Fibroblast of upper back skin (primary cell): ENCODE measurements at places on chromosomes 4 and X.
A peak's percentile ranks its signal among the peaks of the same experiment; 100 is the strongest.

DNA sequence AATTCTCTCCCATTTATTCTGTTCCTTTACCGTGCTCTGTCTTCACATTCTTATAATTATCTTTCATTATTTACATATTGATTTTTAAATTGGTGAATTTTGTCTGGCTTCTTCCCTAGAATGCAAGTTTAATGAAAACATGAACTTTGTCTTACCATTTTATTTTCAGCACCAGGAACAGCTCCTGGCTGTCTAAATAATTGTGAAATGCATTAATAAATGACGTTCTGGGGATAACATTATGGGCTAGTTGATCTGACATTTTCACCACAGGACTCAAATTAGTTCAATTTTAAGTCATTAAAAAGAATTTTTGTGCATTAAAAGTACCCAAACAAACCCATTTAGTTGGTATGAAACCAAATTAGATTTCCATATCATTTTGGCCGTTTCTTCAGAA lies 97.5 kb downstream of the KCTD8 start:
- no peak for DNase-seq

- peak; percentile 66 for DNase-seq
Observed at GRCh38 chr4:150581641-150582051, 305 bp upstream of the MAB21L2 start.

- DNase-seq = no peak
Observed at GRCh38 chr4:182449930-182450439, 206.8 kb downstream of the TENM3 start.

- peak; percentile 50 for DNase-seq
Observed at GRCh38 chrX:69079268-69079667, 86.0 kb downstream of the PJA1 start.
